HFFc6 (cell line): ENCODE measurements at places on chromosomes 1 and 21.
A peak's percentile ranks its signal among the peaks of the same experiment; 100 is the strongest.

DNA sequence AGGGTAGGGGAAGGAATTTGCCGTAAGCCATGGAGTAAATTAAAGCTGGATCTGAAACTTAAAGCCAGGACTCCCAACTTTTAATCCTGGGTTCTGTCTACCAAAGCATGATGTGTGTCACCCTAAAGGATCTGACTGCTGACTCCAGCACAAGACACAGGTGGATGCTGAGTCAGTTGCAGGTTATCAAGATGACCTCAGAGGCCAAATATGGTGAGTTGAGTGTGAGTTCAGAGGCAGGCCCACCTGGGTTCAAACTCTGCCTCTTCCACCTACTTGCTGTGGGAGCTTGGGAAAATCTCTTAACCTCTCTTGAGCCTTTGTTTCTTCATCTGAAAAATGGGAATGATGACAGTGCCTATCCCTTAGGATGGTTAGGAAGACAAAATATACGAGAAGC is 16.7 kb upstream of the LDLRAP1 start:
- no peak for DNase-seq

DNA sequence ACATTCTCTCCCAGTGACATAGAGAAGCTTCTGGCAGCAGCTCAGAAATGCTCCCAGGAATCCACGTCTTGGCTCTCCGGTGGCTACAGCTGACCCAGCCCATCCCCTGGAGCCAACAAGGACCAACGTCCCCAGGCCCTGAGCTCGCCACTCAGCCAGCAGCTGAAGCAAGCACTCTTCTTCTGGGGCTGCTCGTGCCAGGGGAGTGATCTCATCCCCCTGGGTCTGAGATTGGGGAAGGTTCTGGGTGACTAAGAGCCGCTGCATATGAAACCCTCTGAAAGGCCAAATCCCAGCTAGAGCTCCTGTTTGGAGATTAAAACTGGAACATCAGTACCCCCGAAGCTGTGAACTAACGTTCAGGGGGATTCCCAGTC is 487.9 kb downstream of the NPHP4 start:
- DNase-seq: no peak

DNA sequence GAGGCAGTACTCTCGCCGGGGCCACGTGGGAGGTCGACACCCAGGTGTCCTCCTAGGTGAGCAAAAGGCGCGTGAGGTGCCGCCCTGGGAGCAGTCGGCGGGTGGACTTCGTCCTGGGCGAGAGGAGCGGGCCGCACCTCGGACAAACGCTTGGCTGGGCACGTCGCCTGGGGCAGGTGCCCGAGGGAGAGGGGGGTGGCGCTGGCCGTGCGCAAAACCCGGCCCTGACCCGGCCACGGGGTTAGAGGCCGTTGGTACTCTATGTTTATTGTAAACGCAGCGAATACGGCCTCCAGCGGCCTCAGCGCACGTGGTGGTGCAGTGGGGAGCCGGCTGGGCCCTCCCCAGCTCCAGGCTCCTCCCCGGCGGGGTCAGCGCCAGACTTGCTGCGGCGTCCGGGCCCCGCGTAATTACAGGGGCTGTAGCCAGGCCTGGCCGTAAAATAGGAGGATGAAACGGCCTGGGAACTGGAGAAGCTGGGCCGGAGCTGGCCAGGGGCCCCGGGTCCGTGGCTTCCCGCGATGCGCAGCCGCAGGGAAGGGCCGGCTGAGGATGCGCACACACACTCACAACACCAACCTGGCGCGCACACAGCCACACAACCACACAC is 1.6 kb upstream of the EFNA1 start:
- no peak for DNase-seq

GRCh38 chr1:225474986-225475820 is 47.4 kb upstream of the LBR start:
- peak; percentile 35 for DNase-seq

DNA sequence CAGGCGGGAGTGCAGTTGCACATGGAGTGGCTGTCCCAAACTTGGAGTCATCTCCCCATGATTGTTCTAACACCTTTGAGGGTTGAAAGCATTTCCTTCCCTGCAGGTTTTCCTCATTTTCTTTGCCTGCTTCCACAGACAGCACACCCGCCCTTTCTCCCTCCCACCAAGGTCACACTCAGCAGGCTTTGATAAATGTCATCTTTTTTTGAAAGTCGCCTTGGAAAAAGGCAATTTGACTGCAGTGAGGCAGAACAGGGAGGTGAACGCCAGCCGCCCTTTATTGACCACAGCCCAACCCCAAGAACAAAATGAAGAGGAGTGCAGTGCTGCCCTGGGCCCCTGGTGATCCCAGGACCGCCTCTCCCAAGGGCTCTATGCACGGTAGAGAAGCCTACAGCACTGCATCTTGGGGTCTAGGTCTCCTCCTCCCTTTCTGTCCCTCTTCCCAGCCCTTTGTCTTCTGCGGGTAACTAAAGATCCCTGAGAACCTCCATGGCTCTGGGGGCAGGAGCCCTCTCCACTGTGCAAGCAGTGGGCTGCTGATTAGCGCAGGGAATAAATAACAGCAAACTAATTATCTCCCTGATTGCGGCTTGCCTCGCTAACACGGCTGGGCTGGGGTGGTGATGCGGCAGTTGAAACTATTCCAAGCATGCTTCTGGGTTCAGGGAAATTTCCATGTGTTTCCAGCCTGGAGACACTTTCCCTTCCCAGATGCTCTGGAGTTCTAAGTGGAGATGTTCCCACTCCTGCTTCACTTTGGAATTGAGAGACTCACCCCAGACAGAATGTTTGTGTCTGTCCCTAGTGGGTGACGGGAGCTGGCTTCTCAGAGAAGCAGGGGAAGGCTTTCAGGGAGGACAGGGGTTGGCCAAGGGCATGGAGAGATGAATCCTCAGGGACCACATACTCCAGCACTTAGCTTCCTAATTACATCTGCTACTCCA is 11.8 kb upstream of the AMIGO1 start:
- DNase-seq: no peak

DNA sequence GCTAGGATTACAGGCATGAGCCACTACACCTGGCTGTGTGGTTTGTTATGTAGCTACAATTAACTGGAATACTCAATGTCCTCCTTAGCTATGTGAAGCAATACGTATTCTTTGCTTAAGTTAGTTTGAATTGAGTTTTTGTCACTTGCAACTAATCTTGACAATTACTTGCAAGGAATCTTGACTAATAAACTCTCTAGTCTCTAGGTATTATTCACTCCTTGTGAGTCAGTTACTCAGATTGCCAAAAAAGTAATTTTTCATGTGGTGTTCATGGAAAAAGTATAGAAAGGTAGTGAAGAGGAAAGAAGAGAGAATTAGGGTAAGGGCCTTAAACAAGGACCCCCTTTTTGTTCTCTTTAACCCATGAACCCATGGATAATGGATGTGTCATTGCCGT is 7.6 kb upstream of the SNX27 start:
- no peak for DNase-seq

DNA sequence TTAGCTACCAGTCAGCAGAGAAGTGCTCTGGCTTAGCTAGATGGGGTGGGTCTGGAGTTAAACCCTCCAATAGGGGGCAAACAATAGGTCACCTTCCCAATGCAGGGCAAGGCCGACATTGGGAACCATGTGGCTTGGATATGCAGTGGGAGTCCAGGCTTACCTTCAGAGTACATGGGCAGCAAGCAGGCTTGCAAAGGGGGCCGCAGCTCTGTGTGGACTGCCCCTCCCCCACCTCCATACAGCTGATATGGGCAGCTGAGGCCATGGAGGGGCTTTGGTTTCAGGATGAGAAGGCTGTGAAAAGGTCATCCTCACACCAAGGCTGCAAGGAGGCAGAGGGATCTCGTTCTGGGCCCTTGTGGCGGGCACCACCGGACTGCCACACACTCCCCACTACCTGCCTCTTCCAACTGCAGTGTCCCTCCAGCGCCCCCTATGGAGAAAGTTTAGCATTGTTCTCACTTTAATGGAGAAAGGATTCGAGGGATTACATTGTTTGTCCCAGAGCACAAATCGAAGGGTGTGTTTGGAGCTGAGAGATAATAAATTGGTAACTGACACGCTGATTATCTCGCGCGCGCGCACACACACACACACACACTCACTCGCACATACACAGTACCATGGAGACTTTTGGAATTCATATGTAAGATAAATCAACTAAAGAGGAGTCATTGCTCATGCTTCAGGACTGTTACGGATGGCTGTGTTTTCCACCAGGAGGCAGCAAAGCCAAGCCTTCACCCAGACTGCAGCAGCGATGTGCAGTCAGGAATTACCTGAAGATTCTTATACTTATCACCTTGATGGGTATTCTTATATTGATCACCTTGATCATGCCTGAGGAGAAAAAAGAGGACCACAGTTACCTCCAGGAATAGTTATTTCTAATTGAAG is 7.0 kb upstream of the SMCP start:
- DNase-seq: peak; percentile 42

GRCh38 chr1:80441664-80442063 is 1359.1 kb upstream of the ADGRL2 start:
- no peak for DNase-seq

- no peak for DNase-seq
Measured at GRCh38 chr21:44378646-44379514, 25.5 kb downstream of the TRPM2 start.
